ENCODE measurements at places on chromosomes 16 and 17.

- DNase-seq = no peak
These were observed 88.5 kb downstream of the HELZ start for GRCh38 chr17:67156269-67157199.

DNA sequence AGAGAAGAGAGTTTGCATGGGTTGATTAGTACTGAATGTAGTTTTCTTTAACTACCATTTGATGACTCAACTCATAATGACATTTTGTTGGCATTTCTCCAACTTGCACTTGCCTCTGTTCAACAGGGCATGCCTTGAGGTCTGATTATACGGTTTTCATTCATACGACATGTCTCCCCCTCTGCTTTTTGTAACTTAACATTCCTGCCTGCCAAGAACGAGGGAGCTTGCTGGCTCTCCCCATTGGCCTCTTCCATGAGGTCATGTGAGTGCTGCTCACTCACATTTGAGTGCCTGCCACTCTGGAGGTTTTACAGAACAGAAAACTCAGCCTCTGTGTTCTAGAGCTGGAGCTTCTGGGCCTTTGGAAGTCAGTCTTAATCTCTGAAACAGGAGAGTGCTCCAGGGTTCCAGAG, 19.7 kb downstream of the MAP2K6 start:
- DNase-seq = peak; percentile 64

DNA sequence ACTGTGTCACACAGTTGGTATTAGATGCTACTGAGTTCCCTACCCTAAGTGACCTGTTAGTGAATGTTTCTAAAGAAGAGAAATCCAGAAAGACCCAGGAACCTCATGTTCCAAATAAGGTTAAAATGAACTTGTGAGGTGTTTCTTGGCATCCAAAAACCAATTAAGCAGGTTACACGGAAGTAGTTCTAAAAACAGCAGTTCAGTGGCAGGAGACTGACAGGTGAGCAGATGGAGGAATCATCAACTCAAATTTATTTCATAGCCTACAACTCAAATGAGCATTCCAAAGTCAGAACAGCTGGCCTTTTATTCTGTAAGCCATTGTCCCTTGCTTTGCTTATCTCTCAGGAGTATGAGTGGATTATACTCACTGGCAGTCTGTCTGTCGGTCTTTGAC, 188.3 kb downstream of the IRX3 start:
- DNase-seq = no peak

GRCh38 chr17:17919169-17920107, 52.8 kb downstream of the TOM1L2 start:
- peak; percentile 47 for DNase-seq

DNA sequence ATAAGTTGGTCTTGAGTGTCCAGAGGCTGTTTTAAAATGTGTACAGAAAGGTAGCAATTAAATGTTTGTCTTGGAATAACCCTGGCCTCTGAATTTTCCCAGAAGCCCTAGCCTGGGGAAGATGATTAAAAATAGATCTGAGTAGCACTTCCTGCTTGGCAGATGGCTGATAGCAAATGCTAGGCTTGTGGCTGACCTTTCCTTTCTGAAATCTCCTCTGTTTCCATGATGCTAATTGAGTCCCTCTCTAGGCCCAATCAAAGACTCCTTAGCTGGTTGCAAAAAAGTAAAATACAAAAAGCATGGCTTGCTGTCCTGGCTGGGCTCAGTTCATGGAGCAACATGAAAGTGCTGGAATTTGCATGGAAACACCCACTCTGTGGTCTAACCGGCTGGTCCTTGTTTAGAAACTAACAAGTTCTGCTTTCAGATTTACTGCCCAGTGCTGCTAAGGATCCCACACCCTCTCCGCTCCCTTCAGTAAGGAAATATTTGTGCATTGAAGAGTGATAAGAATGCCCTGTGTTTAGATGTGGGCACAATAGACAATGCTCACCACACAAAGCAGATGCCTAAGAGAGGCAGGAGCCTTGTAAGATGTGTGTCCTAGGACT, 40.8 kb downstream of the YPEL2 start:
- DNase-seq = no peak

- DNase-seq = no peak
These were observed 144.0 kb downstream of the SOX9 start for GRCh38 chr17:72264682-72265405.

DNA sequence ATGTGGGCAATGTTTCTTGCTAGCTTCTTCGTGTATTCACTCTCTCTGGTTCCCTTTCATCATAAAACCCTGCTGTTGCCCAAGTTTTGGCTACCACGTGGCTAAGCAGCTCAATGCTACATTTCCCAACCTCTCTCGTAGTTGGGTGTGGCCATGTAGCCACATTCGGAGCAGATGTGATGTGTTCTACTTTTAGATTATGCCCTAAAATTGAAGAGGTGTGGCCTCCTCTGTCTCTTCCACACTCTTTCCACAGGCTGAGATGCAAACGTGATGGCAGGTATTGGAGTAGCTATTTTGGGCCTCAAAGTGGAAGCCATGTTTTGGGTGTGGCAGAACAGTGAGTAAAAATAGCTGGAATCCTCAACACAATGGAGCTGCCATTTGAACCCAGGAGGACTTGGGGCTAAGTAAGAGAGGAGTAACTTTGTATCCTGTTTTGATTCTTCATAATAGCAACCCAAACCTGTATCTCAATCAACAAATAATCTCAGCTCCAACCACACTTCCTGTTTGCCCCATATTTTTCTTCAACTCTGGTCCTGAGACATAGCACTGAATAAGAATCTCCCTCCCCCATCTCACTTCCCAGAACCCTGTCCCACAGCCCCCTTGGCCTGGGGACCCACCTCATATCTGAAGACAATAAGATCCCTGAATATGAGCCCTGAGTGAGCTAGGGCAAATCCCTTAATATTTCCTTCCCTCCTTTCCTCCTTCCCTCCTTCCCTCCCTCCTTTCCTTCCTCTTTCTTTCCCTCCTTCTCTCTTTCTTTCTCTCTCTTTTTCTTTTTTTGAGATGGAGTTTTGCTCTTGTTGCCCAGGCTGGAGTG, 4.0 kb downstream of the NUPR1 start:
- no peak for DNase-seq

DNA sequence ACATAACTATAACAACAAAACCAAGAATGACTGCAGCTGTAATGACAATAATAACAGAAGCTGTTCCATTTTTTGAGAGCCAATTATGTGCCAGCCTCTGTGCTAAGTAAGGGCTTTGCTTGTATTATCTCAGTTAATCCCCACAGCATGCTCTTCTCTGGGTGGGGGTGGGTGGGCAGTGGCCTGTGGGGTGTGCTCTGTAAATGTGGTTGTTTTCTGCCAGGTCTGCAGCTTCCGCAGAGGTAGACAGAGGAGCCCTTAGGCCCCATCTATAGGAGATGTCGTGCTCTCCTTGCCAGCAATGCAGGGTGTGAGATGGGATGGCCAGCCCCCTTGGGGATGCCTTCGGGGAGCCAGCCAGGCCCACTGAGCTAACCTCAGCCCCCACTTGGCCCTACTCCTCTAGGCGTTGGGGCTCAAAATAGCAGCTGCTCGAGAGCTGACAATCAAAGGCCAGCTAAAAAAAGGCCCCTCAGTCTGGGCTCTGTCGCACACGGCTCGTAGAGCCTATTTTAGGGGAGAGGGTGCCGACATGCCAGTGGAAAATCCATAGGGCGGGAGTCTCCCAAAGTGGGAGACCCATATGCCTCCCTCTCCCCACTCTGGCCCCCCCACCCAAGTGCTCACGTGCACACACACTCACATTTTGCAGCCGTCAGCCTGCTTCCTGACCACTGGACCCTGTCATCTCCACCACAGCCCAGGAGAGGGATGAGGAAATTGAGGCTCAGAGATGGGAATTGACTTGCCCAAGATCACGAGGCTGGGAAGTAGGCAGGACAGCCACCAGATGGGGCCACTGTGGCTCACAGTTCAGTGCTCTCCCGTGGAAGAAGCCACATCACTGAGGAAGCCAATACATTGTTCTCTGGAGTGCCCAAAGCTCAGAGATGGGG, 15.8 kb downstream of the CDH16 start:
- DNase-seq = no peak

DNA sequence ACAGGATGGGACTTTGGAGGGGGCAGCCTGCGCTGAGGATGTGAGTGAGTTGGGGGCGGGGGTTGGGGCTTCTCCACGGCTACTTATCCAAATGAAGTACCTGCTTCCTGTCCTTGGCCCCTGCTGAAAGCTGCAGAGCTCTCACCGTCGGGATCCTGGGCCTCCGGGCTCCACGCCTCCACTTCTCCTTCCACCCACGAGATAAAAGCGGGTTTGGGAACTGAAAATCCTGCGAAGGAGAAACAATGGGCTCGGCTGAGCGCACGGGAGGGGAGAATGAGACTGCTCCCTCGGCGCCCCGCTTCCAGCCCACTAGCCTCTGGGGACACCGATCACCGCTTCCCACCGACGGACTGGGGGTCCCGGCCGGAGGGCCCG, 486 bp downstream of the ZNF785 start:
- peak; percentile 49 for DNase-seq

DNA sequence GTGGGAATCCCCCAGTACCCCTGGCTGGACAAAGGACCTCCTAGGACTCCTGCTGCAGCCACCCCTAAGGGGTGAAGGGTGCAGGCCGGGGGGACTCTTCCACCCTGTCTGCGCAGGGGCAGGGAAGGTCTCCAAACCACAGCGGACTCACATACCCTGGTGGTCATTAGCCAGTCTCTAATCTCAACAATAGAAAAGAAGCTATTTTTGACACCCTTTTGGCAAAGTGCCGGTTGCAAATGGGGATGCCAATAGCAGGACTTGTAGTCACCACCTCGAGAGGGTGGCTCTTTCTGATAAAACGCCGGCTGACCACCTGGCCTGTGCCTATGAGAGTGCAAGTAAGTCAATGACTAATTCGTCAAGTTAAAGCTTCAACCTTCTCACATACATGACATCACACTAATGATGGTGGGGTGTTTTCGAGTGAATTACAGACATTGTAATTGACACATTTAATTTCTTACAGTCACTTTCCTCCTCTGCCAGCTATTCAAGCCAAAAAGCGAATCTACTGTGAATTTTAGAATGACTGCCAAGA, 23.1 kb upstream of the DNAH17 start:
- no peak for DNase-seq

DNA sequence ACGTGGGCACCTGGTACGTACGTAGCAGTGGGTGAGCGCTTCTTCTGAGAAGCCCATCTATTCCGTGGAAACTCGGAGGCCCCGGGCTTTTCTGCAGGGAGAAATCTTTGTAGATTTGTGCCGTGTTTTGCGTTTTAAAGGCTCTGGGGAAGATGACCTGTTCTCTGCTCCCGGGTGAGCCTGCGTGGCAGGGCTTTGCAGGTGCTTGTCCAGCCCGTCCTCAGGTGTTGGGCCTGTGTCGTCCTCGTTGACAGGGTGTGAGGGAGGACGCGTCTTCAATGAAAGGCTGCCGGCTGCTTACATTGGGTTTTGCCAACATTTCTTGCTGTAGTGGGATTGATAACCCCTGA, 87.5 kb upstream of the ZNF750 start:
- no peak for DNase-seq

DNA sequence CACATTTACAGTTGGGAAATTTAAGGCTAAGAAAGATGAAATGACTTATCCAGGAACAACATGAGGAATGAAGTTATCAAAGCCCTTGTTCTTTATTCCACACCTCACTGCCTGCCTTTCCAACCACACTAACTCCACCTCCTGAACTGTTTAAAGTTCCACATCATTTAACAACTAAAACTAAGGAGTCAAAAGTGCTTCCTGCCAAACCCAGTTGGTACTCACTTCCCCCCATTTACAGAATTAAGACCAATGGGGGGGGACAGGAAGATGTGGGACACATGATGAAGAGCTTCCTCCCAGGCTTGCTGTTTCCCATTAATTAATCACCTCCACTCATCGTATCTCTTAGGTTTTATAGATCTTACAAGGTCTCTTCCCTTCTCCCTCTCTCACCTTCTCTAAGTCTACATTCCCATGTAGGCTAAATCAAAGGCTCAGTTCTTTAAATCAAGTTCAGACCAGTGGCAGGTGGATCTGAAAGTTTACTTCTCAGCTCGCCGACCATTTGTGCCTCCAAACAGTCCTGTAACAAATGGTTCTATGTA, 19.2 kb upstream of the TMEM101 start:
- DNase-seq = no peak

DNA sequence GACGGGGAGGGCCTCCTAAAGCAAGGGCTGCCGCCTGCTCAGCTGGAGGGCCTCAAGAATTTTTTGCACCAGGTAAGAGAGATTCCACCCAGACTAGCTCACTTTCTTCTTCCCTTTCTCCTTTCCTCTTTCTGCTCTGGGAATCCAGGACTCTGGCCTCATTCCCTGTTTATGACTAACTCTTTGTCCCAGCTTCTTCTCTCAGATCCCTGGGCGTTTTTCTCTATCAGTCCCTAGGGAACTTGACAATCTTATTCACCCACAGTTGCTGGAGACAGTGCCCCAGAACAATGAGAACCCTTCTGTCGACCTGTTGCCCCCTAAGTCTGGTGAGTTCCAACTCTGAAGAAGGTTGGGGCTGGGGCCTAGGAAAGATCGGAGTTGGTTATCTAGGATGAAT, 15.6 kb downstream of the CNTROB start:
- DNase-seq = no peak

DNA sequence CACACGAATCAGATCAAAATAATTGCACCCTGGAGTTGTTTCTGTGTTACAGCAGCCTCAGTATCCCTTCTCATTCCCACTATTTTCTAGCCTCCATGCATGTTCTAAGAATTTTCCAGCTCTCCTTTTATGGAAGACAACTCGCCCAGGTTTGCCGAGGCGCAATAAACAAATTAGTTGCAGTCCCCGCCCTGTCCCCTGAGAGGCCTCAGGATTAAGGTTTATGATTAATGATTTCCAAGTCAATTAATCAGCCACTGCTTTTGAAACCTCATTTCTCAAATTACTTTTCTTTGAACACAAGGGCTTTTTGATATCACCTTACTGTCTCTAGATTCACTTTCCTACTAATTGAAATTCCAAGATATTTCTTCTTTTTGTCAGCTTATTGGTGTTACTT, 138.3 kb upstream of the HSBP1 start:
- DNase-seq = no peak

- DNase-seq = no peak
These were observed 1.6 kb downstream of the ACLY start for GRCh38 chr17:41917192-41917591.

GRCh38 chr16:49494891-49495566, 121.4 kb downstream of the C16orf78 start:
- DNase-seq = no peak

GRCh38 chr16:51592535-51593300, 441.6 kb upstream of the SALL1 start:
- DNase-seq = no peak

DNA sequence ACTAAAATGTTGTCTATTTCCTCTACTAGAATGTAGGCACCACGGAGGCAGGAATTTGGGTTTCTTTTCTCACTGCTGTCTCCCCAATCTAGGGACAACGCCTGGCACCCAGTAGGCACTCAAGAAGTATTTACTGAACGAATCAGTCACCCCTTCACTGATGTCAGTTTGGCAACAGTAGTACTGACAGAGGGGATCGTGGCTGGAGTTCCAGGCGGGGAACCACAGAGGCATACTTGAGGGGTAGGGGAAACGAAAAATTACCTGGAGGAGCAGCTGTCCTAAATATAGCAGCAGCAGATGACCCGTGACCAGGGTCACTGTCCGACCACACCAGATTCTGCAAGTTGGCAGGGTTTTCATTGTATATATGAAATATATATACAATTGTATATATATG, 33.3 kb downstream of the TRIM25 start:
- no peak for DNase-seq

All from NCI-H345 (cell line).